Right ventricle myocardium superior (tissue), 1 donor: ENCODE measurements at places on chromosomes 13 and 19. TPM values are rescaled to one million over a fixed set of nuclear protein-coding genes. Genes with fewer than 3 reads are reported as not detected.

EPN1 gene
- 223 TPM for total RNA-seq

GTF2F1 gene
- 30.5 TPM for total RNA-seq

DNA sequence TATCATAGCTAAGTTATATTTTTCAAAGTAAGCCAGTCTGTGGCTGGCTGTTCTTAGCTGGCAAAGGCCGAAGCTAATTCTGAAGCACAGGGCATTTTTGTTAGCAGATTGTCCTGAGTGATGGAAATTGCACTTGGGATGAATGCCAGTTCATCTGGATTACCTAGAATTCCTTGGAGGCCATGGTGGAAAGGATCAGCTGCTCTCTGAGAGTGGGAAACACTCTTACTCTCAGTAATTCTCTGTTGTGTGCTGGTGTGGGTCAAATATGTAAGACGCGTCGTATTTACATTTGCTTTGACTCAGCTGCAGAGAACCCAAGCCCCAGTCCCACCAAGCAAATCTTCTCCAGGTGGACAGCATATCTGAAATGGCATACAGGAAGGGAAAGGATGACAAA, 60.7 kb upstream of the C1QTNF9B start:
- no peak for DNase-seq

- no peak for DNase-seq
These were observed 563 bp upstream of the PDCD5 start for GRCh38 chr19:32580353-32580900.
